Type B pancreatic cell (in vitro differentiated cells): ENCODE measurements at places on chromosomes 5 and 9.

DNA sequence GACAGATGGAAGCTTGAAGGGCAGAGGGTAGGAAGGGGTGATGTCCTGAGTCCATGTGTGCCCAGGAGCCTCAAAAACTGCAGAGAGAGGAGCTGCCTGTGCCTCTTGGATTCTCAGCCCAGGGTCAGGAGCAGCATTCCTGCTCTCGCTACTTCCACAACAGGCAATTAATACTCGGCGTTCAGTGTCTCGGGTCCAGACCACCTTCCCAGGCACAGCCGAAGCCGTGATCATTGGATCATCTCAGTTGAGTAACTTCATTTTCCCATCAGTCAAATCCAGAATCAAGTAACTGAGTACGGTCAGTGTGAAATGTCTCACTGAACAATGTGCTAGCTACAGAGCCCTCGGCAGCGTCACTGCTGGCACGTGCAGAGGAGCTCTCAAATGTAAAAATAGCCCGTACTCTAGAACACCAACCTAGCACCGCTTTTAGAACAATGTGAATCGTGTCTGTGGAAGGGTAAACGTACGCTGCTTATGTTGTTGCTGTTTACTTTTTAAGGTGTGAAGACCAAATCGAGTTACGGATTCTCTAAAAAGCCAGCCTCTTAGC lies 63.5 kb upstream of the IRX4 start:
- no peak for DNase-seq

GRCh38 chr5:153714798-153715197 lies 224.3 kb downstream of the GRIA1 start:
- no peak for DNase-seq

GRCh38 chr9:28289746-28290145 lies 716.5 kb upstream of the C9orf72 start:
- DNase-seq: no peak

DNA sequence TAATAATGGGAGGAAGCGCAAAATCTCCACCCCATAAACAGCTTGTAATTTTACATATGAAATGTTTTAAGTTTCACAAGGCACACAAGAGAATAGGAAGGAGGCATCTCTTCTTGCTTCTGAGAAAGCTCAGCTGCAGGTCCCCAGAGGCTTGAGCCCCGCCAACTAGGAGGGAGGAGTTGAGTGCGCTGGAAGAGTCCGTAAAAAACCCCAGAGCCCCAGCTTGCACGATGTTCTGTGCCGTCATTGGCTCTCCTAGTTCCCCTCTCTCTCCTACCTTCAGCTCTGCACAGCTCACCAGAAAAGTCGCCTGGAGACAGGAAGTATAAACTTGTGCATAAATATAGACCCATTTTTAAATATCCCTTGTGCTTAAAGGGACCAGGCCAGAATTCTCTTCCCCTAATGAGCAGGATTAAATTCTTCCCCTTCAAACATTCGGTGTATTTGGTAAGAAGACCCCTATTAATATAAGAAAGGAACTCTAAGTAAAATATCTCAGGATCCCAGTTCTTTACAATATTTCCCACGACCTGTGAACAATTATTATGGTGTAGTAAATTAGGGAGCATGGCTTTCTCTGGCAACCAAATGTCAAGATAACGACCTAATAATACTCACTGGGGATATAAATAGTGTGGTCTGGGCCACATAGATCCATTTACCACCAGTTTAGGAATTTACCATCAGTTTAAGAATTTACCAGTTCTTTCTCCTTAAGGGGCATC lies 13.7 kb downstream of the GLRX start:
- no peak for DNase-seq

GRCh38 chr5:73303148-73304079 lies 130.4 kb downstream of the TMEM174 start:
- DNase-seq: no peak

DNA sequence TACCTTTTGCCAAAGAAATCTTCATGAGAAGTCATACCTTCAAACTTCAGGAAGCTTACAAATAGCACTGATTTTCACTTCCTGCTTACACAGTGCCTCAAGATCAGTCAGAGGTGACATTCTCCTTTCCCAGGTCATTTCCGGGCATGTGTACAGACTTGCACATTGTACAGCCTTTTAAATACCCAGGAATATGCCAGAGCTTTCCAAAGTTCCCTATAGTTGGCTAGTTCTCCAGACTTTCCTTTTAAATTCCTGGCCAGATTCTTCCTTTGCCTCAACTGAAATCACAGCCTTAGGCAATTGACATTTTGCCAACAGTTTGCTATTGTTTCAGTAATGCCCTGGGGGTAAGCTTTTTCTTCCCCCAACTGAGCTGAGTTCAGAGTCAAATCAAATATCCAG lies 47.2 kb downstream of the RFX3 start:
- no peak for DNase-seq

DNA sequence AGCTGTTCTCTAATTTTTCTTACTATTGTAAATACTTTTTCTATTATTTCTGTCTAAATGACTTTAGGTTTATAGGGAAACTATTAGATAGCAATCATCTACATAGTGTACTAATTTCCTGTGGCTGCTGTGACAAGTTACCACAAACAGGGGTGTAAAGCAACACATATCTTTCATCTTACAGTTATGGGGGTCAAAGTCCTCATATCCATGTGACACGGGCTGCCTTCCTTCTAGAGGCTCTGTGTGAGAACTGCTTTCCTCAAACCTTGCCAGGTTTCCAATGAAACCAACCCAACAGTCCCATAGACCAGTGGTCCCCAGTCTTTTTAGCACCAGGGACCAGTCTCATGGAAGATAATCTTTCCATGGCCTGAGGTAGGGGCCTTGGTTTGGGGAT lies 189.1 kb downstream of the ROR2 start:
- no peak for DNase-seq

DNA sequence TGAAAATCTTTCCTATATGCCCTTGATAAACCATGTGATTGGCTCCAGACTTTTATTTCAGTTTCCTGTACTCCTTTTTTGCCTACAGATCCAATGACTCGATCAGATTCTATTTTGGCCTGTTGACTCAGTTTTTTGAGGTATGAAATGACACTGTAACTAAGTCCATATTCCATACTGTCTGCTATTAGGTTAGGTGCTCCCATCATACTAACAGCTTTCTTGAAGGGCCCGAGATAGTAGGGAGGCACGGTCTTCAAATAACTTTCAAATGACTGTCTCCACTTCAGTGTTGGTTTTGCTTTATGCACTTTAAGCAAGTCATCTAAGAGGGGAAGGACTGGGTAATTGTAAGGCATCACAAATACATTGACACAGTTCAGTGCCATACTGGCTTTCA lies 295.4 kb upstream of the DAB2 start:
- DNase-seq: no peak

- no peak for DNase-seq
These were observed 100.9 kb upstream of the HCN1 start for GRCh38 chr5:45796959-45797553.

DNA sequence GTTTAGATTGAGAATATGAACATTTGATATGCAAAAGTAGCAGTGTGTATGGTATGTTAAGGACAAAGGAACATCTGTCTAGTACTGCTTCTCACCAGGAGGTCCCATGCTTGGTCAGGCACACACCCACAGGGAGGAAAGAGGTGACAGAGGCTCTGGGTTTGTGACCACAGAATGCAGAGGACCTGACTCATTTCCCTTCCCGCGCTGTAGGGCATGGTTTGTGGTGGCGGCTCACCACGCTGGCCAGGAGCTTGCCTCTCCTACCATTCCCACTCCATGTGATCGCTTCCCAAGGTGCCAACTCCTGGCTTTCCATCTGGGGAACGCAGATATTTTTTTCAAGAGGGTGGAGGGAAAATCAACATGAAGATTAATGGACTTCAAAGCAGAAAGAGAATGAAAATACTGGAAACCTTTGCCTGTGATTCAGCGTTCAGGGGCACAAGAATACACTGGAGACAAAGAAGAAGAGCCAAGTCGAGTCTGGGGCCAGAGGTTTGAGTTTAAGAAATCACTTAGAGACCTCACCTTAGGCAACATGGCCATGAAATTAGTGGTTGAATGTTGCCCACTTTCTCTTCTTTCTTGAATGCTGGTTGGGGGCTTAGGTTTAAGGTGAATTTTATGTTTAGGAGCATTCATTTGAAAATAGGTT lies 477.8 kb downstream of the CCDC171 start:
- no peak for DNase-seq

DNA sequence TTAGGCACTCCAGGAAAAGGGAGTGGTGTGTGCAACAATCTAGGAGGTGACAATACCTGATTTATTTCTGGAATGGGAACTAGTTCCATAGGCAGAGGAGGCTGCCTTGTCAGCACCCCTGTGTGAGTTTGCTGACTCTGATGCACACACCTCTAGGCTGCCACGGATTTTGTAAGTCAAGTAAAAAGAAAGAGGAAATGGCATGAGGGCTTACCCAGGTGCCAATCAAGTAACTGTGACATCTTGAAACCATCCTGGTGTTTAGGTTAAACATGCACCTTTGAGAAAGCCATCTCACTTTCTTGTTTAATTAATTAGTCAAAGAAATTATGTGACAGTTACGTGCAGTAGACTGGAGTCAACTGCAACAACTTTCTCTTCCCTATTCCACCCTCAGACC lies 32.3 kb upstream of the FAM81B start:
- no peak for DNase-seq
